ENCODE measurements at places on chromosomes 13 and 19.
A peak's percentile ranks its signal among the peaks of the same experiment; 100 is the strongest.

DNA sequence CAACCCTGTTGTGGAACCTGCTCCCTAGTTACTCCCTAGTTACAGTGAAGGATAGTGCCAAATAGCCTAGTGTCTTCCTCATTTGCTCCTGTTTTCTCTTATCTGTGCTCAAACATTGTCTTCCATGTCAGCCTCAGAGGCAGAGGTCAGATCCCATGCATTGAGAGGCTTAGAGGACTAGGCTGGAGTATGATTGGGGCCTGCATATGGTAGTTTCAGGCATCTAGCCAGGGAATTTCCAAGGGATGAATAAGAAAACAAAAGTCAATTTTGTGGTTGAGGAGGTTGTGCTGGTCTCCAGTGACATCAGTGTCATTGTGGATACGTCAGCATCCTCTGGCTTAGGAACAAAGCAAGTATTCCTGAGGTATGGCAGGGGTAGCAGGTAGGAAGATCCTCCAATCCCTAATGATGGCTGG lies 9.4 kb downstream of the ZNF546 start:
- DNase-seq: no peak

- DNase-seq: no peak
These were observed 329.8 kb upstream of the GPC6 start for GRCh38 chr13:92896842-92897241.

DNA sequence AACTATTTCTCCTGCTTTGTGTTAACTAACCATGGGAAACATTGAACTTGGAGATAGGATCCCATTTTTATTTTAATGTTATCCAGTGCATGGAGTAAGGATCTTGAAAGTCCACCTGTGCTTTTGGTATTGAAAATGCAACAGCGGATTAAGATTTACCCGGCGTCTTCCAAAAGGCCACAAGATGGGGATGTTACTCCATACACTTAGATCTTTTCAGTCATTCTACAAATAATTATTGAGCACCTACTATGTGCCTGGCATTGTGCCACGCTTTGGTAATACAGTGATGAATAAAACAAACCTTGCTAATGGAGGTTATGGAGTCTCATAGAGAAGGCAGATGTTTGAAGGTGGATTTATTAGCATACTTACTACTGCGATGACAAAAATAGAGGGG lies 56.9 kb downstream of the RFC3 start:
- no peak for DNase-seq

DNA sequence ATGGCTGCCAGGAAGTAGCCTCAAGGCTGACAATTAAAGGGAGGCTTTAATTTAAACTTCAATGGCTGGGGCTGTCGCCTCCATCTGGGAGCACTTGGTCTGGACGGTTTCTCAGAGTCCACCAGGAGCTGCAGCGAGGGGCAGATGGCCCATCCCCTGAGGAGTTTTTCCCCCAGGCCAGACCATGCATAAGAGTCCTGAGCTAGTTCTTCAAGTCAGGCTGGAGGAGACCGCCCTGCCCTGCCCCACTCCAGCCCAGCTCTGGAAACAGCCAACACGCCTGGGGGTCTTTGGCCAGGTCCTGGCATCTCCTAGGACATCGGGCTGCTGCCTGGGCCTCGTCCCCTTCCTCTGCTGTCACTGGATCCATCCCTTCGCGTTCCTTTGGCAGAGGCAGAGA lies 5.3 kb upstream of the ACTN4 start:
- no peak for DNase-seq

DNA sequence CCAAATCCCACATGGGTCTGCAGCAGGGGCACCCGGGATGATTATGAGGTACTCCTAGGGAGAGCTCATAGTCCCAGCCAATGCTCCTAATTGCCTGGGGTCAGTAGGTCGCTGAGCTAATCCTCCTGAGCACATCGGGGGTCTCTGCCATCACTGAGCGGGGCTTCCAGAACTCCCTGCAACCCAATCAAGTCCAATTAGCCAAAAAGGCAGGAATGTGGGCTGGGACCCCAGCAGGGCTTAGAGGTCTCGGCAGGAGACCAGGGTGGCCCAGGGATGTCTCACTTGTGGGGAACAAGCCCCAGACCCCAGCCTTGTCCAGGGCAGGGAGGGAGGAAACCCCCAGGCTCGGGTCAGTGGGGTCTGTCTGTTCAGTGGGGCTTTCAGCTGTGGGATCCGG lies 17.1 kb upstream of the CPAMD8 start:
- no peak for DNase-seq

DNA sequence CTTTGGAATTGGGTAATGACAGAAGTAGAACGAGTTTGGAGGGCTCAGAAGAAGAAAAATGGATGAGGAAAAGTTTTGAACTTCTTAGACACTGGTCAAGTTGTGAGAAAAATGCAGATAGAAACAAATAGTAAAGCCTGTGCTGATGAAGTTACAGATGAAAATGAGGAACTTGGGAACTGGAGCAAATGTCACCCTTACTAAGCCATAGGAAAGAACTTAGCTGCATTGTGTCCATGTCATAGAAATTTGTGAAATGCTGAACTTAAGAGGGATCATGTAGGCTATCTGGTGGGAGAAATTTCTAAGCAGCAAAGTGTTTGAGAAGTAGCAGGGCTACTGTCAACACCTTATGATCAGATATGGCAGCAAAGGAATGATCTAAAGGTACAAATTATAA lies 289.2 kb upstream of the PCDH9 start:
- DNase-seq: no peak

DNA sequence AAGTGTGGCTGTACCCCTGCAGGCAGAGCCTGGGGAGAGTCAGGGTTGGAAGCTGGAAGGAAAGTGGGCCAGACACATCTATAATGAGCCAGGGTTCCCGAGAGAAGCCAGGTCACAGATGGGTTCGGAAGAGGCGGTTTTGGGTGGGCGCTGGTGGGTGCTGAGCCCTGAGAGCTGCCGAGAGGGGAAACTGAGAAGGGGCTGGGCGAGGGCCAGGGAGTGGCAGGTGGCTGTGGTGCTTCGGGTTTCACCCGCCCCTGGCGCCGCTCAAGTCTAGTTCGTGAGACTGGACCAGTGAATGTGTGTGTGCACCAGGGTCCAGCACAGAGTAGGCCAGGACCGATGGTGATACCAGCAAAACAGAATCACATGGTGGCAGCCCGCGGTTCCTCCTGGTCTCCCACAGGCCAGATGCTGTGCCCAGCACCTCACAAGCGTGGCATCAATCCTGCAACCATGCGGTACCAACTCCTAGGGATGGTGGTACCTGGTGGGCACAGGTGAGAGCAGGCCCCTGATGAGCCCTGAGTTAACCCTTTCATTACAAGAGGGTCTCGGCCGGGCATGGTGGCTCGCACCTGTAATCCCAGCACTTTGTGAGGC lies 1.8 kb upstream of the LRRC4B start:
- no peak for DNase-seq

GRCh38 chr19:49327878-49328544 lies 3.0 kb upstream of the SLC6A16 start:
- no peak for DNase-seq

DNA sequence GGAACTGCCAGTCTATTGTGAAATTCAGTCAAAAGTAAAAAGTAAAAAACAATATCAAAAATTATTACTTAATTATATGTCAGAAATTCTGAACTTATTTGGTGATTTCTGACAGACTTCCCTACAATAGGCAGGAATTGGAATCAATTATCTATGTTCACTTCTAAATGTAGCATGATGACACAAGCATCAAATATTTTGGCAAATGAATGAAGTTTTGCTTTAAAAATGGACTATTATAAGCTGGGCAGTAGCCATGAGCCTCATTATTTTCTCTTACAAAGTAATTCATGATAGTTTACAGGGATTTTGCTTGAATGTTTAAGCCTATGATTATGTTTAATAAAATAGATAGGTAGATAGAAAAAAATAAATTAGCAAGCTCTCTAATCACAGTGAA lies 582.6 kb downstream of the SLITRK6 start:
- DNase-seq: no peak

DNA sequence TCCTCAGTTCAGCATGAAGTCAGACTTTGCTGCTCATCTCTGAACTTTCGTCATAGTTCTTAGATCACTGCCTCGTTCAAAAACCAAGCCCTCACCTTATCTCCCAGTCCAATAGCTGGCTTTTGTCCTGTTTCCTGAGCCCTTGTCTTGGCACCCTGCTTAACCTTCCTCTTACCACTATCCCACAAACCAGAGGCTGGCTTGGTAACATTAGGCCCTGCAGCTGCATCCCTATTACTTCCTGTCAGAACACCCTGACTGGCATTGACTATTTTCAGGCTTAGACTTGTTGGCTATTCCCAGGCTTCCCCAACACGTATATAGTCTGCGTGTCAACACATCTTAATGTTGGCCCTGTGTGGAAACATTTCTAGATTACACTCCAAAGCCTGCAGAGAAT lies 172.4 kb downstream of the VWA8 start:
- no peak for DNase-seq

DNA sequence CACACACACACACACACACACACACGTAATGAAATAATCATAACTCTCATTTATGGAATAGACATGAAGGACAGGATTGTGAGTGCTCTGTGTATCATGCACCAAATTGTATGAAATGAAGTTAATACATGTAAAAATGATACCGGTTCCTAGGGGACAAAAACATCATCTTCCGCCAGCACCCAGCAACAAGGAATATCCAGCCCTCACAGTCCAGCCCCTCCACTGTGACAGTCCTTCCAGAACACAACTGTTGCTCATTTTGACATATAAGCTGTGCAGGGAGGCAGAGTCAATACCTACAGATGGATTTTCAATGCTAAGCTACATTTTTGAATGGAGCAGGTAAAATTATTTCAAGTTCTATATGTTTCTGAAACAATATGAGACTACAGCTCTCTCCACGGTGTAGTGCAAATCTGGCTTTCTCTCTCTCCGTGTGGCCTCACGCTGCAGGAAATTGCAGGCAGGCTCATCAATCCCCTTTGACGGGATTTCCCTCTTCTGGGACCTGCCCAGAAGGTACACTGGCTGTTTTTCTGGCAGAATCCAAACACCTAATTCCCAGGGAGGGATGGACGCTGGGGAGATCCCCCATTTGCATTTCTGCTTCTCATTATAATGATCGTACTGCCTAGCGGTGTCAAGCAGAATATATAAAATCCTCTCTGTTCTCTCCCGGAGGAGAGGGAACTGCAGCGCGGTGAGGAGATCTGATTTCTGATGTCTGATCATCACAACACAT lies 494.0 kb downstream of the LIG4 start:
- DNase-seq: no peak

- DNase-seq: no peak
These were observed 68.7 kb upstream of the FRY start for GRCh38 chr13:31962731-31963370.

- peak; percentile 63 for DNase-seq
These were observed 690 bp upstream of the ARRDC2 start for GRCh38 chr19:18007044-18007916.

GRCh38 chr19:10654610-10655456 lies 687 bp downstream of the ILF3 start:
- no peak for DNase-seq

DNA sequence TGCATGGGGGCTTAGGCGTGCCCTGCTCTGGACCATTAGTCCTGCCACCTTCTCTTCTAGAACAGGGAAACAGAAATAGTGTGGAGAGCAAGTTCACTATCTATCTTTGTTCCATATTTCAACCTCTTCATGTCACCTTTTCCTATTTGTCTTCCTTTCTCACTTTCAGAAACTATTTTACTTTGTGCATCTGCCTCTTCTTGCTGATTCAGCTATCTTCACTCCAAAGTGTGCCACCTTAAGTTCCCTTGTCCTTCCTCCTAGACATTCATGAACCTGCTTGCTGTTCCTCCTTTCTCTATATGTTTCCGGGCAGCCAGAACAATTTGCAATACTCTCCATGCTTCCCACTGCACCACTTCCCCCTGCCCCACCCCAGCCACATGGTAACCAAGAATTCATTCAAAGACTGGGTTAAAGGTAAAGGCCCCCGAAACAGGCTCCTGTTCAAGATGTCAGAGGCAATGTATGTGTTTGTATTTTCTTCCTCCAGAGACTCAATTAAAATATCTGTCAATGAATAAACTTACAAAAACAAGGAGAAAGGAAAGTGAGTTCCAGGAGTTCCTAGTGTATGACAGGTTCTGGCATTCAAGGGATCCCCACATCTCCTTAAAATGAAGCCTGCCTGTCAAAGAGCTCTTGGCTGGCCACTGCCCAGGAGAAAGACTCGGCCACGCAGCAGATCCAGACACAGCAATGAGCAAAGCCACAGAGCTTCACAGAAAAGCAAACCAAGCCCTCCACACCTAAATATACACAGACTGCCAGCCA lies 268.1 kb downstream of the DNAJC15 start:
- DNase-seq: no peak

GRCh38 chr13:80618781-80619180 lies 277.9 kb upstream of the SPRY2 start:
- no peak for DNase-seq

GRCh38 chr19:51663650-51664049 lies 17.0 kb upstream of the SIGLEC14 start:
- no peak for DNase-seq

DNA sequence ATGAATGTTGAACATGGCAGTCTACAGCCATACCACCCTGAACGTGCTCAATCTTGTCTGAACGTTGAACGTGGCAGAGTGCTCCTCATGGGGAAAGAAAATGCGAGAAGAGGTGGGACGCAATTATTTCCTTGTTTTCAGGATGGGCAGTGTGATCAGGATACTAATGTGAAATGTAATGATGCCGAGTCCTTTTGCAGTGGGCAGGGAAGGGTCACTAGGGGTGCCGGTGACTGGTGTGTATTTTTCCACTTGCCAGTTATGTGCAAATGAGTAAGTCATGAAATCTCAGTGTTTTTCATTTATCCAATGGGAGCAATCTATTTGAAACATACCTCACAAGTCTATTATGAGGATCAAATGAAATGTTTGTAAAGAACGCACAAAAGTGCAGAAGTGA lies 84.8 kb downstream of the LNX2 start:
- no peak for DNase-seq

GRCh38 chr13:102830646-102831045 lies 15.2 kb upstream of the ERCC5 start:
- no peak for DNase-seq

- no peak for DNase-seq
These were observed 98.5 kb upstream of the PABPC3 start for GRCh38 chr13:24997367-24997967.

- DNase-seq: no peak
These were observed 3.6 kb downstream of the GPR4 start for GRCh38 chr19:45598267-45599001.

- no peak for DNase-seq
These were observed 40.6 kb upstream of the KLF12 start for GRCh38 chr13:74174810-74175209.

Measured in stimulated activated CD8-positive, alpha-beta memory T cell treated with anti-CD3 and anti-CD28 coated beads, Interleukin-7, amount 100 ng/mL, for 1 hour (primary cell).